ENCODE measurements at places on chromosomes 5 and 9.

DNA sequence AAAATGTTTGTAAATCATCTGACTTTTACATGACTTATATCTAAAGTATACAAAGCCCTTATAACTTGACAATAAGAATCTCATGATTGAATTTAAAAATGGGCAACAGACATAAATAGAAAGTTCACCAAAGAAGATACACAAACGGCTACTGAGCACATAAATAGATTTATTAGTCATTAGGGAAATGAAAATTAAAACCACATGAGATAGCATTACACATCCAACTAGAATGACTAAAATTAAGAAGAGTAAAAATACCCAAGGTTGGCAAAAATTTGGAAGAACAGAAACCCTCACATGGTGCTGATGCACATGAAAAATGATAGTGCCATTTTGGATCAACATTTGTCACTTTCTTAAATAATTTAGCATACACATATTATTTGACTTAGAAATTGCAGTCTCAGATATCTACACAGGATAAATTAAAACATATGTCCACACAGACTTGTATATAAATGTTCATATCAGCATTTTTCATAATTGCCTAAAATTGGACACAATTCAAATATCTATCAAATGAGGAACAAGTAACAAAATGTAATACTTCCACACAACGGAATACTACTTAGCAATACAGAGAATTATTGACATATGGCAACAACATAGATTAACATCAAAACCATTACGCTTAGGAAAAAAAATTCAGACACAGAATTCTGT, 359.1 kb upstream of the DAB2 start:
- DNase-seq, result no peak

- no peak for DNase-seq
These were observed 159.6 kb downstream of the CACNA1B start for GRCh38 chr9:138037140-138037539.

- no peak for DNase-seq
These were observed 17.4 kb upstream of the PLEKHG4B start for GRCh38 chr5:74503-75109.

DNA sequence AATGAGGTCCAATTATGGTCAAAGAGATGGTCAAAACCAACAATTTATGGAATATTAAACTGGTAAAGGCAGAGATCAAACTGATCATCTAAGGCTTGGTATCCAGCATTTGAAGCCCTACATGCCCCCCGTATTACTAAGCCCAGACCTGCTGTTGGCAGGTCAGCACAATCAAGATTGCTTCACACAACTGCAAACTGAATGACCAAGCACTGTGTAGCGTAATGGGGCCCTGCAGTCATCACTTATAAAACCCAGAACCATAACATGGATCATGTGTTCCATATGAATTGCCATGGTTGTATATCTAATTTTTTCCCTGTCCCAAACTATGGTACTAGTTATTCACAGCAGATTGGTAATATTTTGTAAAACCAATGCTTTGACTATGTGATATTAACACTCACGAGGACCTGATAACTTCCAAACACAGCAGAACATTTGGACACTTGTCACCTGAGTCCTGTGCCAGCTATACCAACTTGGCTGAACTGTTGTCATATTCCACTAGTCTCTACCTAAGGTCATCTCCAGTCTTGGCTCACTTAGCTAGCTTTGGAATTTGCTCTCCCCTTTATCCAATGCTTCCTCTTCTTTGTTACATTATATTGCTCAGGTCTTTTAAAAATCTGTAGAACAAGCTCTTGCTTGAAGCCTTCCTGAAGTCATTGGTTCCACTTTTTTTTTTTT, 81.7 kb upstream of the HMHB1 start:
- no peak for DNase-seq

- DNase-seq, result no peak
These were observed 9.9 kb upstream of the HSPA4 start for GRCh38 chr5:133041910-133042309.

- DNase-seq, result no peak
These were observed 650 bp downstream of the GPR107 start for GRCh38 chr9:130054325-130054786.

DNA sequence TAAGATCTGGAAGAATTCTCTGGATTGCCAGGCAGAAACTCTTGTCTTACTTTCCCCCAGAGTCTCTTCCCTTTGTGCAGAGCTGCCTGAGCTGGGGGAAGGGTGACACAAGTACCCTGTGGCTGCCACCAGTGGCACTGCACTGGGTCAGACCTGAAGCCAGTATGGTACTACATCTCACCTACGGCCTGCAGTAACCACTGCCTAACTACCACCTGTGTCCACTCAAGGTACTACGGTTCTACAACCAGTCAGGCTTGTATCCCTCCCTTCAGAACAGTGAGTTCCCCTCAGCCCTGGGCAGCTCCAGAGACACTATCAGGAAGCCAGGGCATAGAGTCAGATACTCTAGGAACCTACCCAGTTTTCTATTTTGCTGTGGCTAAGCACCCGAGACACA, 212.0 kb upstream of the POU5F2 start:
- DNase-seq, result no peak

- no peak for DNase-seq
These were observed 1455.1 kb upstream of the CDH9 start for GRCh38 chr5:28493456-28493855.

DNA sequence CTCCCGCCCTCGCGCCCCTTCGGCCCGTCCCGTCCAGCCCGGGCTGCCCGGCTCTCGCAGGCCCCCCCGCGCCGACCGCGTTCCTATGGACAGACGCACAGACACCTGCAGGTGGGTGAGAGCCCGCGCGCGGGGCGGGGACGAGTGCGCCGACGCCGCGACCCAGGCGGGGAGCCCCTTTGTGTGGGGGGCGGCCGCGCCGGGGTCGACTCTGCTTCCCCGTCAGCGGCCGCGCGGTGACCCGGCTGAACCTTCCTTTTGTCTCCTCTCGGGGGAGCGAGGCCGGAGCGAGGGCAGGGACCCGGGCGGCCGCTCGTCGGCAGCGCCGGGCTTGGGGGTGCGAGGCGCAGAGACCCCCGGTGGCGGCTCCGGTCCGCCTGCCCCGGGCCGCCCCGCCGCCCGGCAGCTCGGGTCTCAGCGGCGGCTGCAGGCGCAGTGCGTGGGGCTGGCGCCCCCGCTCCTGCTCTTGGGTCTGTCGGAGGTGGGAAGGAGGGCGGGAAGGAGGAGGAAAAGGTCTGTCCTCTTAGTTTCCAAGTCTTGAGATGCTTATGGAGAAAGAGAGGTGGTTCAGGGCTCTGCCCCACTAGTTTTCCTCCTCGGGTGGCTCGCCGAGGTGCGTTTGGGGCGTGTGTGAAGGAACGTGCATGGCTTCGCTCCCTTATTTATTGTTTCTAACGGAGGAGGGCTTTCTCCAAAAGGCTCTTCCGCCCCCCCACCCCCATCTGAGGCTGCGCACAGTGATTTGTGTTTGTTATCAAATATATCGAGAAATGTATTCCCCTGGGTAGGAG, 576 bp downstream of the KIAA1958 start:
- DNase-seq, result peak; percentile 43

GRCh38 chr5:51559339-51559738, 176.1 kb downstream of the ISL1 start:
- no peak for DNase-seq

DNA sequence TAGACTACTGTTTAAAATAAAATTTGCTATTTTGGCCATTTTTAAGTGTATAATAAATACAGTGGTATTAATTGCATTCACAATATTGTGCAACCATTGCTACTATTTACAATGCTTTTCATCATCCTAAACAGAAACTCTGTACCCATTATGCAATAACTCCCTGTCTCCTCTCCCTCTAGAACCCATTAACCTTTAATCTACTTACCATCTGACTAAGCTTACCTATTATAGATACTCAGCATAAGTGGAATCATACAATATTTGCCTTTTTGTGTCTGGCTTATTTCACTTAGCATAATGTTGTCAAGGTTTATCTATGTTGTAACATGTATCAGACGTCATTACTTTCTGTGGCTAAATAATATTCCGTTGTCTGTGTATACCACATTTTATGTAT, 25.9 kb downstream of the CD14 start:
- DNase-seq, result no peak

GRCh38 chr5:168486136-168486879, at the start of gene RARS1:
RARS1 (plus strand) TSS chr5:168486471; CDS start chr5:168486499, 28 bp downstream.
- peak; percentile 84 for DNase-seq

DNA sequence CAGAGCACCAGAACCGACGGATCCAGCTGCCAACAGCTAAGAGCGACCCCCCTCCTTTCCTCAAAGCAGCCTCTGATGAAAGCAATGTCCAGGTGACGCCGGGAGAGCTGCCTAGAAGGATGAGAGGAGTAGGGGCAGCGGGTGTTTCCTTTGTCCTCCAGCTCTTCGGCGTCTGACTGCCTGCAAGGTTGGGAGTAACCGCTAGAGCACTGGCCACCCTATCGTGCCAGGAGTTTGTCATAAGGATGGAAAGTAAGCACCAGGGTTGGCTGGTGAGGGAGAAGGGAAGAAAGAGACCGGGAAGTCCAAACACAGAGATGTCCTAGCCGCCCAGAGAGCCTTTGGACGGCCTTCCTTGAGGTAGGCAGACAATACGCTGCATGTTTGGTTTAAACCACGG, 10.8 kb downstream of the MRPL36 start:
- no peak for DNase-seq

- DNase-seq, result peak; percentile 16
These were observed 25.9 kb upstream of the TESK1 start for GRCh38 chr9:35579130-35579529.

DNA sequence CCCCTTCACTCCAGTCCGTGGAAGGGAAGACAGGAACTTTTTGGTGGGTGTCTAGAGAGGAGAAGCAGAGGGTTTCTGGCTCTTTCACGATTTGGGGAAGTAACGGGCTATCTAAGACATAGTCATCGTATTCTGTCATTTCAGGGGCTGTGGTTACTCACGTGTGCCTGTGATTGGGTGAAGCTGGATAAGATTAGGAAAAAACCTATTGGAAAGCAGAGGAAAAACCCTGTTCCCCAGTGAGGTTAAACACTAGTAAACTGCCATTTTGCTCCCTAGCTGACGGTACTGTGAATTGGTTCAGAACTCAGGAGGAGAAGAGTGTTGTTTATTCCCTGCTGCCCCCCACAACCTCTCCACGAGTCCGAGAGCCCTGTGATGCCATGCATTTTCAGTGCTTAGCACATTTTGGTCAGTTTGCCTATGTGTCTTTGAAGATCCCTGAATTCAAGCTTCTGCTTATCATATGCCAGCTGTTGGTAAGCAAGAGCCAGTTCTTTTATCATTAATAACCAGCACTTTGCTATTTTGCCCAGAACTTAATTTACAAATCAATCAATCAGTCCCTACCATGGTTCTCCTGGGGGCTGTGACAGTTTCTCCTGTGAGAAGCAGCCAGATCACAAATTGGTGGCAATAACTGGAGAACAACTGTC, 45.1 kb upstream of the ROR2 start:
- no peak for DNase-seq

DNA sequence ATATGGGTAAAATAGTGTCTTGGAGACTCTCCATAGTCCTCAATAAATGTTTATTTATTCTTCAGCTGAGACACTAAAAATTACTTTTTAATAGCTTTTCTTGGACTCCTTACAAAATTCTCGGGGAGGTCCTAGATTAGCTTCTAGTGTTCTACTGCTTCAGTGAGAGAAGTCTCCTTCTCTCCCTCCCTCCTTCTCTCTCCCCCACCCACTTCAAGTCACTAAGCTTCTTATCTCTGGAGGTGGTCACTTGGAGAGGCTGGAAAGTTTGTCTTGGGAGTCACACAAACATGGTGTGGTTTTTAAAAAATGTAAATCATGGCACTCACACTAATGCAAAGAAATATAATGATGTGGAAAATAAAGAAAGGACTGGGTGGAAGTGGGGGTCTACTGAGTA, 64.1 kb downstream of the SEMA6A start:
- no peak for DNase-seq

- no peak for DNase-seq
These were observed 55.8 kb upstream of the SMARCA2 start for GRCh38 chr9:1959371-1959770.

GRCh38 chr9:34989946-34990635, 546 bp downstream of the DNAJB5 start:
- no peak for DNase-seq

GRCh38 chr9:37812773-37813379, 12.3 kb downstream of the DCAF10 start:
- no peak for DNase-seq

GRCh38 chr5:9499498-9499876, 46.4 kb downstream of the SEMA5A start:
- no peak for DNase-seq

GRCh38 chr9:25678147-25678666, at the start of gene TUSC1:
TUSC1 (minus strand) TSS chr9:25678444; CDS start chr9:25678312, 132 bp downstream.
- DNase-seq, result no peak

DNA sequence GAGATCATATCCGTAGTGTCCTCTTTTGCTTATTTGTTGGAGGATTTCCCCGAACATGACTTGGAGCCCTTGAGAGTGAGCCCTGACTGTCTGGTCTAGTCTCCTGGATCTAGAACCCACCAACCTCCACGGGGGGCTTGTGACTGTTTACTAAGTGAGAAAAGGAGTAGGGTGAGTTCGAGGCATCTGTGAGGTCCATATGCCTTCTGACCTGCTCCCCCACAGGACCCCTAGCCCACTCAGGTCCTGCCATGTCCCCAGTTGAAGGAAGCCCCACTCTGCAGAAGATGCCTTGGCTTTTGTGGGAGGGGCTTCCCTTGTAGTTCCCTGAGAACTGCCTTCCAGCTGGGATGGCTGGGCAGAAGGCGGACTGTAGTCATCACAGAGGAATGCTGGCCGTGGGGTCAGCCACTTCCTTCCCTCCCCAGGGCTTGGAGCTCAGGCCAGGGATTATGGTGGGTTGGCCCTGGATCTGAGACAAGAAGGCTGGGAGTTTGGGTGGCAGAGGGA, 7.0 kb upstream of the IRF1 start:
- DNase-seq, result no peak

GRCh38 chr9:133027134-133027533, 3.7 kb upstream of the GTF3C5 start:
- no peak for DNase-seq

GRCh38 chr9:127942216-127943010, 4.8 kb upstream of the DPM2 start:
- DNase-seq, result no peak

DNA sequence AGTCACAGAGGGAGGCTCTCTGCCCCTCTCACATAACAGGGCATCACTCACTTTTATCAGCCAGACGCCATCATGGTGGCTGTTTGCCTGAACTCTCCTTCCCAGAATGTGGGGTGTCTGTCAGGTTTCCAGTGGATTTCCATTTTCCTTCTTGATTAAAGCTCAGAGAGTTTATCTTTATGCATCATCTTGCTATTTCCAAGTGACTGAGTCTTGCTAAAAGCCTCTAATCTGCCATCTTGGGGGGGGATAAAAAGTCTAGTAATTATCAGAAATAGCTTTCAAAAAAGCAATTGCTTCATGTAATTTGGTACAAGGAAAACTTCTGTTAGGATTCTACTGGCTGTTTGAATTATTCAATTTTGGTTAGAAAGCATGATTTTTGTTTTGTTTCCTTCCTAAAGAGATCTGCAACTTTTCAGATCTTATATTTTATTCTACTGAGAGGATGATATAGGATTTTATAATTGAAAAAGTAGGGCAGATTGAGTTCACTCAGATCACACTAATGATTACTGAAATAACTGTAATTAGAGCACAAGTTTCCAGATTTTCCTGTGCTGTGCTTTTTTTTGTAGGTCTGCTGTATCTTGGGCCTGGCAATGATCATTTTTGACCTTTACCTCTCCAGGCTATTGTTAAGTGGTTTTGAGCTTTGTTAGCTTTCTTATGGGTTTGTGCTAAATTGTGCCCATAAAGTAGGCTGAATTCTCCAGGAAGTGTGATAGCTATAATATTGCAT, 661.5 kb downstream of the TLE4 start:
- DNase-seq, result no peak

All from activated CD4-positive, alpha-beta T cell treated with anti-CD3 and anti-CD28 coated beads for 24 hours (primary cell).